Liver (tissue), 10 donors: ENCODE measurements at places on chromosomes 5 and 9. TPM values are rescaled to one million over a fixed set of nuclear protein-coding genes. Genes with fewer than 3 reads are reported as not detected.

Gene AQP7
- 4.8 TPM for total RNA-seq

Gene IL7R
- total RNA-seq: 1.5 TPM

GRCh38 chr5:66174338-66174737 lies 30.2 kb downstream of the SREK1 start:
- H3K27ac ChIP-seq: no peak overlapping the region
- peaks cover 60% of the 10 kb centered on the region for H3K36me3 ChIP-seq
- no peaks in the 10 kb centered on the region for H3K4me1 ChIP-seq
- no peak for DNase-seq
- H3K27me3 ChIP-seq: no peaks in the 10 kb centered on the region
- H3K4me3 ChIP-seq: no peak overlapping the region

DNA sequence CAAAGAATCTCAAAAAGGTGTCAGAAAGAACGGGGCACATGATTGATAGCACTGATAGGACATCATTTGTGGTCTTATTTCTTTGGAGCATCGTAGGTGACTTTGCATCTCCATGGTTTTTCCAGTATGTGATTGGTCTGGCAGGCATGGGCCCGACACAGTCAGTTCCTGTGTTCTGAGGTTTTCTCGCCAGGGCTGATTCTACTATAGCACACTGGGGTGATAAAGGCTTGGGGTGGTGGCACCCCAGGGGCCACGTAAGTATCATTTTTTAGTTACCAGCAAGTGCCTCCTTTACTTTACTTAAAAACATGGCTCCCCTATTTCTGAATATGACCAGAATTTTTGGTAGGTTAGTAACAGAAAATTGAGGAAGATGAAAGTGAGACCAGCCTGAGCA lies 202.7 kb downstream of the RFK start:
- no peaks in the 10 kb centered on the region for H3K4me1 ChIP-seq
- H3K36me3 ChIP-seq: no peaks in the 10 kb centered on the region
- H3K4me3 ChIP-seq: no peak overlapping the region
- no peak overlapping the region for H3K27ac ChIP-seq
